Breast epithelium (tissue), 4 donors: ENCODE measurements at places on chromosomes 16 and 17.

GRCh38 chr17:7823581-7824001 lies 10.4 kb upstream of the KDM6B start:
- H3K27ac ChIP-seq = no peak overlapping the region
- no peaks in the 10 kb centered on the region for H3K4me1 ChIP-seq
- no peaks in the 10 kb centered on the region for H3K36me3 ChIP-seq
- DNase-seq = no peak
- no peak overlapping the region for H3K4me3 ChIP-seq
- no peaks in the 10 kb centered on the region for H3K27me3 ChIP-seq

DNA sequence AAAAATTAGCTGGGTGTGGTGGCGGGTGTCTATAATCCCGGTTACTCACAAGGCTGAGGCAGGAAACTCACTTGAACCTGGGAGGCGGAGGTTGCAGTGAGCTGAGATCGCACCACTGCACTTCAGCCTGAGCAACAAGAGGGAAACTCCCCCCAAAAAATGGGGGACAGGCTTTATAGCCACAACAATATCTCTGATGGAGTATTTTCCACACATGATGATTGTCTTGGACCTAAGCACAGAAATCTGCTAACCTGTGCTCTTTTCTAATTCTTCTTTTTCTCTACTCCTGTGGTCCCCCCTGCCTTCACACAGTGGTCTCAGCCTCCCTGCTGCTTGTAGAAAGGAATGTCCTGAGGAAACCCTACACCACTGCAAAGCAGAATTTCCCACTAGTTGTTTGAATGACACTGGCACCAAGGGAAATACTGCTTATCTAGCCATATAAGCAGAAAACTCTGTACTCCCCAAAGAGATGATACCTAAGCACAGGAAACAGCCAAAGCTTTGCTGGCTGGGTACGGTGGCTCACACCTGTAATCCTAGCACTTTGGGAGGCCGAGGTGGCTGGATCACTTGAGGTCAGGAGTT lies 117.6 kb downstream of the USP31 start:
- H3K36me3 ChIP-seq = no peaks in the 10 kb centered on the region
- H3K4me1 ChIP-seq = no peaks in the 10 kb centered on the region
- no peak overlapping the region for H3K27ac ChIP-seq
- DNase-seq = no peak

DNA sequence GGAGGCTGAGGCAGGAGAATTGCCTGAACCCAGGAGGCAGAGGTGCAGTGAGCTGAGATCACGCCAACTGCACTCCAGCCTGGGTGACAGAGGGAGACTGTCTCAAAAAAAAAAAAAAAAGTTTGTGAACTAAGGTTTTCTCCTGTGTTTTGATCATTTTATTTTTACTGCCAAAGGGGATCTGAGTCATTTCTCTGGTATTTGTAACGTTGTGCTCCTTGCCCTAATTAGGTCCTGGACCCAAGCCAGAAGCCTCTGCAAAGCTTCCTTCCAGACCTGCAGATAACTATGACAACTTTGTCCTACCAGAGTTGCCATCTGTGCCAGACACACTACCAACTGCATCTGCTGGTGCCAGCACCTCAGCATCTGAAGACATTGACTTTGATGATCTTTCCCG lies 32.1 kb downstream of the IST1 start:
- peaks cover 10% of the 10 kb centered on the region for H3K4me1 ChIP-seq
- peak overlapping the region; percentile 74 for H3K27ac ChIP-seq
- peak; percentile 70 for DNase-seq
- H3K4me3 ChIP-seq = no peak overlapping the region

- peak overlapping the region; percentile 77 for H3K27ac ChIP-seq
- no peak for DNase-seq
- no peaks in the 10 kb centered on the region for H3K4me1 ChIP-seq
- H3K4me3 ChIP-seq = no peak overlapping the region
- no peaks in the 10 kb centered on the region for H3K27me3 ChIP-seq
Observed at GRCh38 chr17:56982312-56982711, 4.4 kb downstream of the SCPEP1 start.

GRCh38 chr16:74448990-74449389 lies 27.7 kb upstream of the CLEC18B start:
- no peaks in the 10 kb centered on the region for H3K4me1 ChIP-seq
- H3K27ac ChIP-seq = peak overlapping the region; percentile 70
- H3K27me3 ChIP-seq = no peaks in the 10 kb centered on the region
- H3K4me3 ChIP-seq = no peak overlapping the region
- no peak for DNase-seq

GRCh38 chr17:12180644-12181261 lies 160.1 kb downstream of the MAP2K4 start:
- no peak overlapping the region for H3K4me3 ChIP-seq
- DNase-seq = no peak
- H3K27ac ChIP-seq = no peak overlapping the region
- no peaks in the 10 kb centered on the region for H3K4me1 ChIP-seq
- H3K27me3 ChIP-seq = no peaks in the 10 kb centered on the region
- no peaks in the 10 kb centered on the region for H3K36me3 ChIP-seq

DNA sequence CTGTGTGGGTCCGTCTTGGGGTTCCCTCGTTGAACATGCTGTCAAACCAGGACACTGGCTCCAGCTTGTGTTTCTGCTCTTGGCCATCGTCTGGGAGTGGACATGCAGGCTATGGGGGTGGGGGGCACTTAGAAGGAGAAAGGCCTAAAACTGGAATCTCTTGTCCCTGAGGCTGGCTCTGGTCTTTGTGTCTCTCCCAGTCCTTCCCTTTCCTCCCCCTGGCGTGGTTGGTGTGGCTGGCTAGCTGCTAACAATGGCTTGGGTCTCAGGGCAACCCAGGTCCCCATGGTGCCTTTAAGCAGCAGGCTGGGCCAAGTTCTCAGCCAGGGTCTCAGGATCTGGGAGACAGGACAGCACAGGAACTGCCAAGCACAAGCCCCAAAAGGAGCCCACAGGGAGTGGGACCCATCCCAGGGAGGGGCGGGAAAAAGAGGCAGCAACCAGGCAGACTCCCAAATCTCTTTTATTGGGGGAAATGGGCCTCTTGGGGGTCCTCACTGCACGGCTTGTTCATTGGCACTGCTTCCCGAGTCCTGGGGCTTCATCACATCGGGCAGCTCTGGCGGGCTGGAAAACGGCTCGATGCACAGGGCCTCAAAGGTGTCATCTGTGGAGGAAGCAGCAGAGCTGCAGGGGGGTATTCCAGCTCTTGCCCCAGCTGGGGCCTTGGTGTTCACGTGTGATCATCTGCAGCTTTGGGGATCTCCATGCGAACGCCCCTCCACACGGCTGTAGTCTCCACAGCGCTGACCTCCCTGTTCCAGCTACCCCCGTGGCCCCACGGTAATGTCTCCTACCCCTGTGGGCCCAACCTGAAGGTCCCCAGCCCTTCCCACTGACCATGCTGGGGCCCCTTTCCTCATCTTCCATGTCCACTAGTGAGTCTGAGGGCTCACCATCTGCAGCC lies 5.3 kb downstream of the ELOB start:
- H3K27ac ChIP-seq = no peak overlapping the region
- DNase-seq = no peak
- H3K4me3 ChIP-seq = no peak overlapping the region
- H3K4me1 ChIP-seq = no peaks in the 10 kb centered on the region
- H3K36me3 ChIP-seq = peaks cover 14% of the 10 kb centered on the region

DNA sequence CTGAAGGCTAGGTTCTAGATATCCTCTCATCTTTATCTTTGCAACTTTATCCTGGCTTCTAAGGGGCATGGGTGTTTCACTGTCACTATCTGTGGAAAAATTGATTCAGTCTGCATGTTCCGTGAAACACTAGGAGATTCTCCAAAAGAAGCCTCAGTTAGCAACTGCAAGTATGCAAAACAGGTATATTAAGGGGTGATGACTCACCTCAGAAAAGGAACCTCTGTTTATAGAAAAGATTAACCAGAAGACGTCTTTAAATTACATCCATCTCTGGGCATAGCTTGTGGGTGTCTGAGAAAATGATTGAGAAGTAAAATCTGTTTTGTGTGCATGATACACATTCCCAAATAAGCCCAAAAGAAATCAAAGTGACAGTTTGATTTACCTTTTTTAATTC lies 353.8 kb upstream of the HSBP1 start:
- H3K36me3 ChIP-seq = no peaks in the 10 kb centered on the region
- no peak overlapping the region for H3K27ac ChIP-seq
- H3K4me1 ChIP-seq = no peaks in the 10 kb centered on the region
- no peak for DNase-seq
- H3K27me3 ChIP-seq = peaks cover 18% of the 10 kb centered on the region

GRCh38 chr17:79251824-79252223 lies 177.2 kb downstream of the ENGASE start:
- H3K27me3 ChIP-seq = no peaks in the 10 kb centered on the region
- no peaks in the 10 kb centered on the region for H3K36me3 ChIP-seq
- DNase-seq = no peak
- H3K4me1 ChIP-seq = no peaks in the 10 kb centered on the region
- H3K4me3 ChIP-seq = no peak overlapping the region

DNA sequence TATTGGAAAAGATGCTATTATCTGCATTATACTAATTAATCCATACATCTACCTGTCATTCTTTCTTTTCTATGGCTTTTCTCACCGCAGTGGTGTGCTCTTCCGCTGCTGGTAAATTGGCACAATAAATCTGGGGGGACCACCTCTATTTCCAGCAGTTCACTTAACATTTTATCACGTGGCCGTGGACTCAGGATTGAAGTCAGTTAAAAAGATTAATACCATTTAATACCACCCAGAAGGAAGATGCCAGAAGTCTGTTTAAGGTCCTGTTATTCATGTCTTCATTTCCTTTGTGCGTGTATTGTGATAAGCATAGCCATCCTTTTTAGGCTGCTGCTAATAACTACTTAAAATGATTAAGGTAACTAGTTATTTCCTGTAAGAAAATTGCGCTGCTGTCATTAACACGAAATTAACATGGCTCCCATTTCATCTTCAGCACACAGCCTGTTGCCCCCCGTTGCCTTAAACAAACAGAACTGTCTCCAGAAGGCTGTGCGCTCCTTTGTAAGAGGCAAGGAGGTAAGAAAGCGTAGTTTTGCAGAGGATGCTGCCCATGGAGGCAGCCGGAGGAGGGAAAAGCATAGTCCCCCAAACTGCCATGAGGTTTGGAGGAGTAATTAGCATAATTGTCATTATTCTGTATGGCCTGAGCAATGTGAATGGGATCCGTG lies 414.4 kb downstream of the UTP18 start:
- no peaks in the 10 kb centered on the region for H3K27me3 ChIP-seq
- H3K4me1 ChIP-seq = no peaks in the 10 kb centered on the region
- no peaks in the 10 kb centered on the region for H3K36me3 ChIP-seq
- no peak overlapping the region for H3K4me3 ChIP-seq
- no peak for DNase-seq

DNA sequence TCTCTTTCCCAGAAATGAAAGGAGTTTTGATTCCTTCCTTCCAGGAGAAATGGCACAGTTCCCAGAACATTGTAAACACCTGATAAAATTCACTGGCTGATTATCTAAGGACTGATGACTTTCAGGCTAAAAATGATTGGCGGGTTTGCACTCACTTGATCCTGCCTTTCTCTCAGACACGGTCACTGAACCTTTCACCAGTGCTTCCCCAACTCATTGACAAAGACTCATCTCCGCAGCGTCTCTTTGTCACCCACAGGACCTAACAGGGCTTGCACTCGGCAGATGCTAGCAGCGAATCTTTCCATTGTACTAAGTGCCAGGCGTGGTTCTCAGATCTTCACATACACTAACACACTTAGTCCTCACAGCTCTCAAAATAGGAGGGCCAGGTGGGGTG lies 7.3 kb upstream of the DHRS7C start:
- H3K27ac ChIP-seq = no peak overlapping the region
- H3K4me3 ChIP-seq = no peak overlapping the region
- H3K36me3 ChIP-seq = no peaks in the 10 kb centered on the region
- no peaks in the 10 kb centered on the region for H3K4me1 ChIP-seq

DNA sequence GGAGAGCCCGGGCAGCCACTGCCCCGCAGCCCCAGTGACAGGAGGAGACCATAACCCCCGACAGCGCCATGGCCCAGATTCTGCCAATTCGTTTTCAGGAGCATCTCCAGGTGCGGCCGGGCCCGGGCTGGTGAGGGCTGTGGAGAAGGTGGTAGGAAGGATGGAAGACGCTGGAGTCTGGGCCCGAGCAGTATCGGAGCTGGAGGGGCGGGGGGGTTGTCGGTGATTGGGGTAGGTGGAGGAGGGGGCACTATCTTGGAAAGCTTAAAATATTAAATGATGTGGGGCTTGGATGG lies 317 bp downstream of the CLTC start:
- DNase-seq = no peak
- H3K36me3 ChIP-seq = no peaks in the 10 kb centered on the region
- H3K27ac ChIP-seq = peak overlapping the region; percentile 98
- H3K4me1 ChIP-seq = no peaks in the 10 kb centered on the region
- H3K27me3 ChIP-seq = no peaks in the 10 kb centered on the region

- no peaks in the 10 kb centered on the region for H3K27me3 ChIP-seq
- H3K4me1 ChIP-seq = no peaks in the 10 kb centered on the region
- H3K4me3 ChIP-seq = no peak overlapping the region
- H3K27ac ChIP-seq = no peak overlapping the region
Observed at GRCh38 chr17:61005358-61005757, 327.7 kb downstream of the BCAS3 start.

DNA sequence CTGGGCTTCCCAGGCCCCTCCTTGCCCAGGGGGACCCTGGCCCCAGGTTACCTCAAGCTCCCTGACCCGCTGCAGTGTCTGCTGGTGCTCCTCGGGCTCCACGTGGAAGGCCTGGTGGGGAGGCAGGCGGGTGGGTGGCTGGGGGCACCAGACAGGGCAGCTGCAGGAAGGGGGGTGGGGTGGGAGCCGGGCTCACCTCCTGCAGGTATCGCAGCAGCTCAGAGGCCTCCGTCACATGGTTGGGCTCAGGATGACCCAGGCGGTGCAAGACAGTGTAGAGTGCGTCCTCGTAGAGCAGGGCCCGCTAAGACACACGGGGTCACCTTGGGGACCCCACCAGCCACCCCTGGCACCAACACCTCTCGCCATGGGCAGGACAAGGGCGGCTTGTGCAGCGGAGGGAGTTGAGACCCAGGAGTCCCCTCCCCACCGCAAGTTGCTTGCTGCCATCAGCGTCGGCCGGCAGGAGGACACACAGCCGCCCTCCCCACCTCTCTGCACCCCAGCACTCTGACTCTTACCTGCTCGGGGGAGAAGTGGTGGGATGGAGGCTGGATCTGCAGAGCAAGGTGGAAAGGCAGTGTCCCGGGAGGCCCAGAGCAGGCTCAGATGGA lies 1.1 kb downstream of the UNC13D start:
- no peak overlapping the region for H3K27ac ChIP-seq
- H3K4me3 ChIP-seq = peak overlapping the region; percentile 15
- H3K27me3 ChIP-seq = no peaks in the 10 kb centered on the region
- H3K4me1 ChIP-seq = peaks cover 9% of the 10 kb centered on the region
- no peak for DNase-seq

DNA sequence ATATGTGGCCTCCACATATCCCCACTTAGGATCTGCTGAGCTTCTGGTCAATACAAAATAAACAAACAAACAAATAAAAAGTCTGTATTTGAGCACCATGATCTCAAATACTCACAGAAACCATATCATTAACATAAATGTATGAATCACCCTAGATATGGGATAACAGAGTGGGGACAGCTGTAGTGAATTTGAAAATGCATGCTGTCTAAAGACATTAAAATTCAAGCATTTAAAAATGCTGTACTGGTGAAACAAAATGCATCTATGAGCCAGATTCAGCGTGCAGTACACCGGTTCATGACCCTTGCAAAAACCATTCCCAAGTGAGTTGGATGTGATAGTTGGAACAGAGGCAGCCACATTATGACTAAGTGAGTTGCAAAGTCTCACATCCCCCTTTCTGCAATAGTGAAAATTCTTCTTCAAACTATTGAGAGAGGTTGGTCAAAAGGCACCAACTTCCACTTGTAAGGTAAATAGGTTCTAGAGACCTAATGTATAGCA lies 12.3 kb downstream of the GRIN2A start:
- no peak for DNase-seq
- no peak overlapping the region for H3K4me3 ChIP-seq
- H3K4me1 ChIP-seq = no peaks in the 10 kb centered on the region
- H3K36me3 ChIP-seq = no peaks in the 10 kb centered on the region
- no peaks in the 10 kb centered on the region for H3K27me3 ChIP-seq
